ENCODE measurements at places on chromosomes 1 and 21.

- no peak for DNase-seq
Measured at GRCh38 chr1:160704250-160704649, 7.4 kb downstream of the CD48 start.

DNA sequence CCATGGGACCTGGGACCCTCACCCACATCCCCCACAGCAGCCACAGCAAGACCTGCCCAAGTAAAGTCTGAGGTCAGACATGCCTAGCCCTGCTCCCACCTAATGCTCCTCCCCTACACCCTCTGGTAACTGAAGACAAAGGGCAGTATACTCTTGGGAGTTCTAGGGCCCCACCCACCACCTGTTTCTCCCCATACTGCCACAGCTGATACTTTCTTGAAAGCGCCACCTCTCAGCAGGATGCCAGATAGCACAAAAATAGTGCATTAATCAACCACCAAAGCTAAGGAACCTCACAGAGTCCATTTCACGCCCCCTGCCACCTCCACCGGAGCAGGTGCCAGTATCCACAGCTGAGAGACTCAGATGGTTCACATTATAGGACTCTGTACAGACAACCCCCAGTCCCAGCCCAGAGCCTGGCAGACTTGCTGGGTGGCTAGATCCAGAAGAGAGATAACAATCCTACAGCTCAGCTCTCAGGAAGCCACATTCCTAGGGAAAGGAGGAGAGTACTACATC lies 238.1 kb downstream of the LRRC40 start:
- no peak for DNase-seq

DNA sequence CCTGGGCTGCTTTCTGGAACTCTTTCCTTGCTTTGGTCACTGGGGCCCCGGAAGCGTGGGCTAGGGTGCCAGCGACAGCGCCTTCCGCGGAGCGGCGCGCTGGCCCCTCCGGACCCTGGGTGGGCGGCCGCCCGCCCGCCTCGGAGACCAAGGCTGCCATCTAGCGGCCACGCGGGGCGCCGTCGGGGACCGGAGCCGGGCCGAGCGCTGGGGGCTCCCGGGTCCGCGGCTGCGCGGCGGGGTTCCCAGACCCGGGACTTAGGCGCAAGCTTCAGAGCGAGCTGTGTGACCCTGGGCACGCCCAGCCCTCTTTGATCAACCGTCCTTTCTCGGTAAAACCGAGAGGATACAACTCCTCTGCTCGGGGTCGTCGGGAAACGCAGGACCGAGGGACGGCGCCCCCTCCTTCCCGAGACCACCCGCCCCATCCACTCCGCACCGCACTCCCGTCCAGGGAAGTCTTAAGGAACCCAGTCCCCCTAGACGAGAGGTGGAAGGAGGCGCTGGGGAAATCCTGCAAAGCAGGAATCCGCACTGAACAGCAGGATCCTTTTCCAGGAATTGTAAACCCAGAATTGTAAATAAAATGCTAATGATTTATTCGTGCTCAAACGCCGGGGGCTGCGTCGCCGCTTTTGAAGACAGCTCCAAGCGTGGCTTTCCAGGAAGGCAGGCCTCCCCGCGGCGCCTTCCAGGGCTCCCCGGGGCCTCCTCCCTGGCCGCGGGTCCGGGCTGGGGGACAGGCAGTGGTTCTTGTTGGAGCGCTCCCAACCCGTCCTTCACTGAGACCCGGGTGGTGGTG lies 41.2 kb downstream of the RRAGC start:
- peak; percentile 65 for DNase-seq

GRCh38 chr21:36698981-36699545 lies at the start of gene SIM2:
Gene SIM2 (plus strand): TSS chr21:36699115. CDS start chr21:36699747, 632 bp downstream.
- no peak for DNase-seq

DNA sequence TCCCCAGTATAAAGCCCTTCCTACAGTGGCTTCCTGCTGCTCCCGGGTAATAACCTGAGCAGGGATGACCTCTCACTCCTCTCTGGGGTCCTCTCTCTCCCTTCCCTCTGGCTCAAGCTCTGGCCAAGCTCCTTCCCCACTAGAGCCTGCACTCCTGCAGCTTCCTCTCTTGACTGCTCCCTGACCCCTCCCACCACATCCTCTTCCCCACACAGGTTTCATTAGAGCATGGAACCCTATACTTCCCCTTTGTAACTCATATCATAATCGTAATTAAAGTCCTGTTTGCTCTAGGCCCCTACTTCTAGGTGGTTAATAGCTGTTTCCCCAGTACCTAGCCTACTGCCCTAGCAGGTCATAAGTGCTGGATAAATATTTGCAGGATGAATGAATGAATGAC lies 146.2 kb downstream of the C1orf21 start:
- no peak for DNase-seq

DNA sequence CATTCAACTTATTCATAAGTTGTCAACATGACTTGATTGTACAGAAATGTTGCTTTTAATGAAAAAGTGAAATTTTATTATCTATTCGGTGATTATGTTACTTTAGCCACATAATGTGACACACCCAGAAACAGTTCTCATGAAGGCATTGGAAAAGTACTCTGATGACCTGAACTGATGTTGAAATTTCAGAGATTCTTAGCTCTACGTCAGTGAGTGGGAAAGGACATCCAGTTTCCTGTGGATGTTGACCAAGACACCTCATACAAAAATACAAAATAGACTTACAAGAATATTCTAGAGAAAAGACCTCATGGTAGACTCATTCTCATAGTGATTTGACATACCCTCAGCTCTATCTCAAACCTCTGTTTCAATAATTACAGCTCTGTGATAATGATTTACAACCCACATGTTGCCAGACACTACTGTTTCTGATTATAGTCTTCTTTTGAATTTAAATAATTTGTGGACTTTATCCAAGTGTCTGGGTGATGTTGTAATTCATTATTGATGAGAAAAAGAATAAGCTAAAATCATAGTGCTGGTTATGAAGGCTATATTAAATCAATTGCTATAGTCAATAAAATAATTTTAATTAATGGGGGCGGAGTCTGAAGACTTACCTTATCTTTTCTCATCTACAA lies 37.3 kb downstream of the KCNK2 start:
- DNase-seq: no peak

- DNase-seq: no peak
Measured at GRCh38 chr1:247332623-247333361, 1.1 kb upstream of the ZNF496 start.

GRCh38 chr1:90826834-90827233 lies 109.7 kb upstream of the BARHL2 start:
- DNase-seq: no peak

DNA sequence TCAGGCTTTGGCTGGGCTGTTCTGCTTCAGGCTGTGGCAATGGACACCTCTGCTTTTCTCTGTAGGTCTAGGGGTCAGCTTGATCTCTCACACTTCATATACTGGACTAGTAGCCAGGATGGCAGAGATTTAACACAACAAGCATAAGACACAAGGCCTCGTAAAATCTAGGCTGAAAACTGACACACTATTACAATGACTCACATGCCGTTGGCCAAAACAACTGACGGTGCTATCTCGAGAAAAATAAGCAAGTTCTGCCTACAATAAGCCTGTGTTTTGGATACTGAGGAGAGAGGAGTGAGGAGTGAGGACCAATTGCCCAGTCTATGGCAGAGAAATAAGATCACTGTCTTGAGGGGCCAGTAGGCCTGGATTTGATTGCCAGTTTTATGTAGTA lies 840.7 kb upstream of the ADAMTS5 start:
- no peak for DNase-seq

DNA sequence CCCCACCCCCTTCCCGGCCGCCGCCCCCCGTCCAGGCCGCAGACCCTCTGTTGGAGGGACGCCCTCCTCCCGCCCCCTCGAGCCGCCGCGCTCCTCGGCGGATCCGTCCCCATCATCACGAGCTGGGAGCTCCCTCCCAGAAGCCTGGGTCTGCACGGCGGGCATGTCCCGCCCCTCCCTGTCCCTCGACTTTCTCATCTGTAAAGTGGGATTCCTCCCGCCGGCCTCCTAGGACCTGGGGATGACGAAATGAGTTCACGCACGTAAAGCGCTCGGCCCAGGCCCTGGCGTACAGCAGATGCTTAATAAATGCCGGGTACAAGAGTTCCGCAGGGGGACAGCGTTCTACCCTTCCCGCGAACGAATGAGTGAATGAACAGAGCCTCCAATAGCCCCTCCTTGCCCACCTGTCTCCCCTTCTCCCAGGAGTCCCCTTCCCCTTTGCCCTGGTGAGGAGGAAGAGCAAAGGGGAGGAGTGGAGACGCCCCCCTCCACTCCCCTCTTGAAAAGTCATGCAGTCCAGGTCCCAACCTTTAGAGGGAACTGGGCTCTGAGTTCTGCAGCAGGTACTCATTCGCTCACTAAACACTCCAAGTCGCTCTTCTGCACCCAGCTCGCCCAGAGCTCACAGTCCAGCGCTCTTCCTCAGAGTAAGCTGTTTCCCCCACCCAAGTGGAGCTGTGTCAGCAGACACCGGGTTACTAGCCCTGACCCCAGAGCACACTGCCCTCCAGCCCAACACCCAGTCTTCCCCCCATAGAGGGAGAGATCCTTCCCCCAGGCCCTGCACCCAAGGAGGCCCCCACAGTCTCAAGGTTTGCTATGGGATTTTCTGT lies 16.8 kb downstream of the RAP1GAP start:
- DNase-seq: no peak

DNA sequence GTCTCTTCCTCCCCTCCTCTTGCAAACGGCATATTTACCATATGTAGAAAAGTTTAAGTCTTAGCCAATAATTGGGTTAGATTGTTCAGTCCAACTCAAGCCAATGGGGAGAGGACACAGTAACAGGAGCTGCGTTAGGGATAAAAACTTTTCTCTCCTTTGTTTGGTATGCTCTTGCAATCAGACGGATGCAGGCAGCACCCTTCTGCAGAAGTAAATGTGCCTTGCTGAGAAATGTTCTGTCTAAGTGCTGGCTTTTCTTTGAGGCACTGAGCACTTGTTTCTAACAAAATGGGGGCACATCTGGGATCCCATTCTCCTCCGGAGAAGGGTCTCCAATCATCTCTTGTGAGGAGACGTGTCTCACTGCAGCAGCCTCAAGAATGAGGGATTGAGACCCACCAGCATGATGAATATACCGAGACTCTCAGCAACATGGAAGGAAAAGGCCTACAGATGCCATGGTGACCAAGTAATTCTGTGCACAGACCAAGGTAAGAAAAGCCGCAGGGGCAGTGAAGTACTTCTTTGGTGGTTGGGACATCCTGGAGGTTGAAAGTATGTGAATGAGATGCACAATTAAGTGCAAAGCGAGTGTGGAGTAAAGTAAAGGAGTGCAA lies 20.7 kb upstream of the GNG4 start:
- DNase-seq: no peak

Measured in stimulated activated CD4-positive, alpha-beta T cell treated with anti-CD3 and anti-CD28 coated beads, Interleukin-2, amount 100 ng/mL, for 48 hours (primary cell).